ENCODE measurements at places on chromosomes 2 and 18.

GRCh38 chr18:58511897-58512581 lies 116.9 kb downstream of the ALPK2 start:
- DNase-seq = no peak

- DNase-seq = no peak
Measured at GRCh38 chr18:12010187-12010802, 29.0 kb downstream of the IMPA2 start.

GRCh38 chr18:13120983-13121441 lies 97.5 kb upstream of the LDLRAD4 start:
- DNase-seq = no peak

DNA sequence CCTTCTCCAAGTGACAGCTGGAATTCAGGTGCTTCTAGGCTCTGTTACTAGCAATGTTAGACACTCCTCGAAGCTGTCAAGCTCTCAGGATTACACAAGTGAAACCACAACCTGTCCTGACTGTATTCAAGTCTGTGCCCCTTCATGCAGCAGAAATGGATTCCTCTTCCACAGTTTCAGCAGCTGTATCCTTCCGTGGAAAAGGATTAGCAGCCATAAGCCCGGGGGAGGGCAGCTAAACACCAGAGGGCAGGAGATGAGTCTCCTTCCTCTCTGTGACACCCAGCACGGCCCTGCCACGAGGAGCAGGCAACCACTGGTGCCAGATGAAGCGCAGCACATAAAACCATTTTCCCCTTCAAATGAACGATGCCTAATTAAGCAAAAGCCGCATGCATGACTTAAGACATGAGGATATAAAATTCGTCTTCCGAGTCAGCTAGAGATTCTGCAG lies 1.2 kb downstream of the ST3GAL5 start:
- peak; percentile 60 for DNase-seq

DNA sequence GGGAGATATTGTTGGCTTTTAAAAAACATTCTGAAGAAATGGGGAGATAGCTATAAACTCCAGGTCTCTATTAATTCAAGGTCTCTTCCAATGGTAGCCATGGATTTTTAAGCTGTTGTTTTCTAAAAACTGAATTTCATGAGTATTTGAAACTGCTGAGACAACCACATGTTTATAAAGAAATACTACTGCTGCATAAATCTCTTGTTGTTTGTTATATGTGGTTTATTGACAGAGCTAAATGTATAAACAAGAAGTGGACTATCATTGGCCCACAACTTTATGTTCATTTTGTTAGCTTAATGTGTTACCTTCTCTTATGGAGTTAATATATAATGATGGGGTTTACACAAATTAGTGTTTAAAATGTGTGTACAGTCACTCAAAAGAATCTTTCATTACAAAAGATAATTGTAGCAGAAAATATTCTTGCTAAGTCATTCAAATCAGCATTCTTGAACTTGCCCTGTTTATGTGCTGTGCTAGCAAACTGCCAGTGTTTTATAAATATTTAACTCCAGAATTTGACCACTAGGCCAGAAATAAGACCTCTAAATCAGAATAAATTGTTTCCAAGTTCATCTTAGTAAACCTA lies 242.1 kb downstream of the TMX3 start:
- no peak for DNase-seq

GRCh38 chr2:23607925-23608324 lies 222.9 kb downstream of the KLHL29 start:
- DNase-seq = no peak

DNA sequence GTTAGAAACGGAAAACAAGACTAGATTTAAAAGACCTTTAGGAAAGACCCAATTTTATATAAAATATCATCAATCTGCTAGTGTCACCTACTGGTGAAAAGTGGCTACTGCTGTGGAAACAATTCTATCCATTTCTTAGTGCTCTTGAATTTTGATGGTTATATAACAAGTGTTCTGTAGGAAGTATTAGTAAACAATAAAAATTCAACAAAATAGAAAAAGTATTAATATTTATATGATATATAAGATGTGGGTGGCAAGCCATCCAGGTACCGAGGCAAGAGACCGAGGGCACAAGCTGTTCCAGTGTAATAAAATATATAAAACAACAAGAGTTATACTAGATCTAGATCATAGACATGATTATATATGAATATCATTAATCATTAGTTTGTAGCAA lies 6.2 kb upstream of the TMEM87B start:
- DNase-seq = peak; percentile 44

GRCh38 chr2:231542136-231542535 lies 11.9 kb upstream of the NMUR1 start:
- DNase-seq = no peak

DNA sequence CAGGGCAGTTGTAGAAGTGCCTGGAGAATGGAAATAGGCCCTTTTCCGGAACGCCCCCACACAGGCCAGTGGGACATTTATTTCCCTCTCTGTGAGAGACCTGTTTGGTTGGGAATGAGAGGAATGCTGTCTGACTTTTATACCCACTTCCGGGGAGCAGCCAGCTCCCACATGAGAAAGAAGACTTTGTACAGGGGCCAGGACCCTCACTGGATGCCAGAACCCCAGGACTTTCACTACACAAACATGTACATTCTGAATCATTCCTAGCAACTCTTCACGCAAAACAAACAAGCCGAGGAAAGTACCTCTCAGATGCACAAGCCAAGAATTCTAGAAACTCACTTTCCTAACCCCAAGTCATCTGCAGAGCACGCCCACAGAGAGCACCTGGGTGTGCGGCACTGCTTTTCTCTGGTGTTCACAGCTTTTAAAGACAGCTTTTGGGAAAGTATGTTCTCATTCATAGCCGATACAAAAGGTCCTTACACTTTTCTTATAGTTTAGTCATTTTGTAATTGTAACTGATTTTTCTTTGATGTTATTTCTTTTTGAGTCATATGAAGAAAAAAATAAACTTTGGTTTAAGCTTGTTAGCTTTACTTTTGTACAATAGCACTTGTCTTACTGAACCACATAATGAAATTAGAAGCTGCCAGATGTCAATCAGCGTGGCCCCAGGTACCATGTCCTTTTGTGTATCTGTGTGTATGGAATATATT lies 856.1 kb upstream of the ID2 start:
- no peak for DNase-seq

GRCh38 chr2:222733846-222734702 lies 62.6 kb downstream of the MOGAT1 start:
- no peak for DNase-seq

GRCh38 chr2:102424754-102425153 lies 1.8 kb downstream of the IL18RAP start:
- DNase-seq = no peak
